Fibroblast of the aortic adventitia (primary cell): ENCODE measurements at places on chromosomes 11 and 22. TPM values are rescaled to one million over a fixed set of nuclear protein-coding genes. Genes with fewer than 3 reads are reported as not detected.

The OR52I1 gene
- not detected in 2 replicates for total RNA-seq

The ISX gene
- not detected in 2 replicates for total RNA-seq

The CHEK1 gene
- total RNA-seq: 8.7 and 49.5 TPM in 2 replicates

The RASD2 gene
- total RNA-seq: 0.09 TPM in 1 of 2 replicates, not detected in the other

The CSNK2A3 gene
- 1.6 and 4.7 TPM in 2 replicates for total RNA-seq

The NXPE1 gene
- not detected in 2 replicates for total RNA-seq

The SPON1 gene
- 3.5 and 42.9 TPM in 2 replicates for total RNA-seq

The CSRP3 gene
- total RNA-seq: 0.27 TPM in 1 of 2 replicates, not detected in the other

The MS4A15 gene
- total RNA-seq: not detected in 2 replicates

The CBLIF gene
- not detected in 2 replicates for total RNA-seq
